ENCODE measurements at places on chromosomes 4 and X.

DNA sequence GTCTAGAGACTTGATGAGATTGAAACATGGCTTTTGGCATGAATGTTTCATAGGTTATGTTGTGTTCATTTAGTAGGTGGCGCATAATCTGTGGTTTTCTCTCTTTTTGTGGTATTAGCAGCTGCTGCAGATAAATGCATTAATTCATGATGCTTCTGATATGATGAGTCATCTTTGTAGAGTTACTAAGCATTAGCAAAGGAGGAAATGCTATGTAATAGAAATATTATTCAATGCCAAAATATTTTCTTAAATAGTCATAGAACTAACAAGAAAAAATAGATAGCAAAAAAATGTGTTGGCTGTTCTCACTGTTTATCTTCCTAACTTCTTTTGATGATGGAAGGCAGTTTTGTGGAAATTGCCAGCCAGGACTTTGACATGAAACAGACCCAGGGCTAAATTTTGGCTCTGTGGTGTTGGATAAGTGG, 3.6 kb downstream of the ZXDB start:
- DNase-seq, result no peak

DNA sequence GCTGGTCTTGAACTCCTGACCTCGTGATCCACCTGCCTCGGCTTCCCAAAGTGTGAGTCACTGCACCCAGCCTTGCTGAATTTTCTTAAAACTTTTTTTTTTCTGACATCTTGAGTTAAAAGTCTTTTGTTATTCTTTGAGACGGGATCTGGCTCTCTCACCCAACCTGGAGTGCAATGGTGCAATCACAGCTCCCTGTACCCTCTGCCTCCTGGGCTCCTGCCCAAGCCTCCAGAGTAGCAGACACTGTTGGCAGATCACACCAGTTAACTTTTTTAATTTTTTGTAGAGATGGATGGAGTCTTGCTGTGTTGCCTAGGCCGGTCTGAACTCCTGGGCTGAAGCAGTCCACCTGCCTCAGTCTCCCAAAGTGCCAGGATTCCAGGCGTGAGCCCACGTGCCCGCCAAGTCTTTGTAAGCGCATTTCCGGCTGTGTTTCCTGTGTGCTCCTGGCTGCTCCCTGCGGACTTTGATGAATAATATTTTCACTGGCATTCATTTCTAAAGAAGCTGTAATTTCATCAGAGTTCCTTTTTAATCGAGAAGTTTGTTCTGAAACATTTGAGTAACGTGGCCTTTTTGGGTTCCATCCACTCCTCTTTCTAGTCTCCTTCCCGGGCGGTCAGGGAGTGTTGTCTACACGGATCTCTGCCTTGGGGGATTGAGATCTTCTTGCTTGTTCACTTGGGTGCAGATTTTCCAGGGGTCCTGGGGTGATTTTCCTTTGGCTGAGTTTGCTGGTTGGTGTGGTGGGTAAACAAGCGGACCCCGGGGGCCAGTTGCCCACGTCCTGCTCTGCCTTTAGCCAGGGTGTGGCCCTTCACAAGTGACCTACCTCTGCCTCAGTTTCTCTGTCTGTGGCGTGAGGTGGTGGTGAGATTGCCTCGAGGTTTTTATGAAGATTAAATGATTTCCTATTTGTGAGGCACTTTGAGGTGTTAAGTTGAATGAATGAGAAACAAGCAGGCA, 44.4 kb downstream of the PCGF3 start:
- no peak for DNase-seq

- DNase-seq, result no peak
Measured at GRCh38 chr4:4427121-4427870, 40.4 kb downstream of the NSG1 start.

- DNase-seq, result no peak
Measured at GRCh38 chr4:40721730-40722171, 28.0 kb upstream of the NSUN7 start.

DNA sequence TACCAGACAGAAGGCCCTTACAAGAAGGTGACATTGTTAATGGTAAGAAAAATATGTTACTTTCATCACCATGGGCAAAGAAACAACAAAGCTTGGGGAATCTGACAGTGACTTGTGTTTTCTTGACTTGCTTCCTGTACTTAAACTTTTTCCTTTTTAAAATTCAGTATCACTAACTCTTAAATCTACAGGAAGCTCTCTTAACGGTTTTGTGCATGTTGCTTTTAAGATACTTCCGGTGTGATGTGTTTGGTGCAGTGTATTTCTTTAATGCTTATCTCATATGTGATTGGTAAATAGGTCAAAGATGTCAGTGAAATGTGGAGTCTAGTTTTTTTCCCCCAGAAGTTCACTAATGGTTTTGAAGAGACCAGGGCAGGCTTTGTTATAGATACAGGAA, 45.2 kb downstream of the ADH5 start:
- no peak for DNase-seq

DNA sequence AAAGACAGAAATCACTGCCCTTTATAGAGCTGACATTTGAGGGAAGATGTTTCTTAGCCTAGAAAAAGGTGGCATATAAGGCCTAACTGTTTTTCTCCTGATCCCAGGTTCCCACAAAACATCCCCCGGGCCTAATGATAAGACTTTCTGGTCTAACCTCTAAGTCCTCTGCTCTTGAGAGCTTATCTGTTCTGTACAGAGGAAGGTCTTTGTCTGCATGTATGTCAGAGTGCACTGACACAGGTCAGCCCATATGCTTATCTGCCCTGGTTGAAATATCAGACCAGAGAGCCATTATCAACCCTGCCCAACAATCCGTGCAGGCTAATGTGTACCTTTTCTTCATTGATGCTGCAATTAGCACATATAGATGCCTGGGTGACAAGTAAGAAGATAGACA, 76.2 kb downstream of the ARHGEF9 start:
- no peak for DNase-seq

DNA sequence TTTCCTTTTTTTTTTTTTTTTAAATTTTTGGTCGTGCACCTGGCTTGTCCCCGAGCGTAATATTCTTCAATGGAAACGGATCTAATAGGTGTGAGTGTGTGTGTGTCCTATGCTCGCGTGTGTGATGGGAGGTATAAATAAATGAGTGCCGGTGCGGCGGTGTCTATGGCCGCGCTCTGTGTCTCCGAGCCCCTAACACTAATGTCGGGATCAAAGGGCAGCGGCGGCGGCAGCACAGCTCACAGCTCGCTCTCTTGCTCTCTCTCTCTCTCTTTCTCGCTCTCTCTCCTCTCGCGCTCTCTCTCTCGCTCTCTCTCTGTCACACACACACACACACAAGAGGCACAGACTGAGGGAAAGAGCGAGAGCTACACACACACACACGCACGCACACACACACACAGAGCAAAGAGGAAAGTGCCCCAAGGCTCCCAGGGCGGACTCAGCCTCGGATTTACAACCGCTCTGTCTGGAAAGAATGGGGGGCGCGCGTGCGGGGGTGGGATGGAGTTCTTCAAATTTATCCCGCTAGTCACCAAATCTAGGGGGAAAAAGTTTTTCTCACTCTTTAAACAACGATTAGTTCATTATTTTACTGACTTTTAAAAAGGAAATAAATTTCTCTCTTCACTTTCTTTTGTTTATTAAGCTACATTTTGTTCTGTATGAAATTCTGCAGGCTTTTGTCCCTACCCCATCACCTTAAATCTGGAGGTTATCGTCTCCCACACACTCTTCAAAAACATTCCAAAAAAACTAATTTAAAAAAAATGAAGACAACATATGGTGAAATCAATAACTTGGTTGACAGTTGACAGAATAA, at the start of gene ZNF827:
TSS of gene ZNF827 (minus strand) at position 206 of the 823 bp plus-strand sequence. CDS start 416 bp downstream, outside the sequence.
- peak; percentile 47 for DNase-seq

GRCh38 chr4:183632689-183633088, 26.3 kb downstream of the RWDD4 start:
- no peak for DNase-seq

DNA sequence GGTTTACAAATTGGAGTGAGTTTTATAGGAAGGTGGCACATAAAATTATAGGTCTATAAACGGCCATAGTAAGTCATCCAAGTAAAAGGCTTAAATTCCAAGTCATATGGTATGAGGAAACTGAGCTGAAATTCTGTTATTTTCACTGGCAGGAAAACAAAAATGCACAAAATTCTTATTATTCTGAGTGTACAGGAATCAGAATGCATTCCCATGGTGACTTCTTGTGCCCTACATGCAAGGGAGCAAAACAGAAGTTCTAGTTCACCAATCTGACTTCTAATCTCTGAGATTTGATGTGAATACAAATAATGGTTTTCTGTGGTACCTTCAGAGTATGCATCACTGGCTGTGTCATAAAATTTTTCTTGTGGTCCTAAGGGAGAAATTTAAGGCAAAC, 102.9 kb downstream of the CLCN4 start:
- DNase-seq, result no peak

- no peak for DNase-seq
Measured at GRCh38 chr4:60189286-60189685, 1010.8 kb upstream of the ADGRL3 start.

DNA sequence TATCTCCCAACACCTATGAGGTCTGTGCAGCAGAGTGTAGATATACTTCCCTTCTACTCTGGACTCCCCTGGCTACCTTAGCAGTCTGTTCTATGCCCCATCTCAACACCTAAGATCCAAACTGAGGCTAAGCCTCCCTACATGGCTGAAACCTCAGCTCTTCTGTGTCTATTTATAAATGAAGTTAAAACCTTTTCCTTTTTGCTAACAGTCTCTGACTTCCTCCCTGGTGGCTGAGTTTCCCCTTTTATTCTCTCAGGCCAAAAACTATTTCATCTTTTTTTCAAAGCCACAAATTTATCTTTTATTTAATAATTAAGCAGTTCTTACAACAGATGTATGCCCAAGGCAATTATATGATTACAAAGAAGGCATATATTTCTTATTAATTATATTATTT, 111.8 kb upstream of the STIM2 start:
- no peak for DNase-seq

- no peak for DNase-seq
Measured at GRCh38 chrX:86103061-86103460, 45.2 kb upstream of the DACH2 start.

- DNase-seq, result no peak
Measured at GRCh38 chr4:38163216-38164006, 203.2 kb downstream of the PTTG2 start.

- DNase-seq, result no peak
Measured at GRCh38 chr4:127852661-127853060, 28.0 kb upstream of the PLK4 start.

DNA sequence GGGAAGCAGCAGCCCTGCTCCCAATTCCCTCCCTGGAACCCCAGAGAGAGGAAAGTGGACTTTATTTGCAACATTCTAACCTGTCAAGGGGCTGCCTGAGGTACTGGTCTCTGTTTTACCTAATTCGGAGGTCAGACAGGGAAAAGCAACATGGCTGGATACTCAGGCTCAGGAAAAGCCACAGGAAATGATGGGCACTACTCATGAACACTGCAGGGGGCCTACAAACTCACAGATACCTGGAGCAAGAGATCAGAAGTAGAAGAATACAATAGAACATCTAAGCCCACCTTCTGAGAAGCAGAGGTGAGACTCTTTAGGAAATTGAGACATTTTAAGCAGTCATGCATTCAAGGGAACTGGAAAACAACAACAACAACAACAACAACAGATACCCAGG, 15.4 kb upstream of the CSTF2 start:
- DNase-seq, result no peak

GRCh38 chrX:117508021-117508420, 608.6 kb downstream of the KLHL13 start:
- DNase-seq, result no peak

- no peak for DNase-seq
Measured at GRCh38 chr4:83247415-83248357, 36.9 kb downstream of the COQ2 start.

- no peak for DNase-seq
Measured at GRCh38 chrX:83469551-83469950, 38.5 kb upstream of the POU3F4 start.

GRCh38 chr4:78612398-78613178, 61.0 kb downstream of the ANXA3 start:
- no peak for DNase-seq

DNA sequence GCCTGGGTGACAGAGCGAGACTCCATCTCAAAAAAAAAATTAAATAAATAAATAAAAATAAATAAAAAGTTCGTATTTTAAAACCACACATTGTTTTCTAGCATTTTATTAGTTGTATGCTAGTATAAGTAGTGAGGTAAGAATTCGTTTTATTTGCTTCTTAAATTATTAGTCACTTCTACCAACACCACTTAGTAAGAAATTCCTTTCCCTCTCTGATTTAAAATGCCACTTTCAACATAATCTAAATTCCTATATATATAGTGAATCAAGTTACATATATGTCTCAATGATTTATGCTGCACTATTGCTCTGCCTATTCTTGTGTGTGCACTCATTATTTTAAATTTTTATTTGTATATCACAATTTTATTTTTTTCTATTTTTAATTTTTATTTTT, 72.1 kb downstream of the MAGEC1 start:
- no peak for DNase-seq

- no peak for DNase-seq
Measured at GRCh38 chr4:22072726-22073125, 124.2 kb upstream of the KCNIP4 start.

GRCh38 chrX:13215729-13216128, 104.1 kb downstream of the ATXN3L start:
- no peak for DNase-seq

- no peak for DNase-seq
Measured at GRCh38 chr4:88090898-88091297, 67.5 kb downstream of the ABCG2 start.

DNA sequence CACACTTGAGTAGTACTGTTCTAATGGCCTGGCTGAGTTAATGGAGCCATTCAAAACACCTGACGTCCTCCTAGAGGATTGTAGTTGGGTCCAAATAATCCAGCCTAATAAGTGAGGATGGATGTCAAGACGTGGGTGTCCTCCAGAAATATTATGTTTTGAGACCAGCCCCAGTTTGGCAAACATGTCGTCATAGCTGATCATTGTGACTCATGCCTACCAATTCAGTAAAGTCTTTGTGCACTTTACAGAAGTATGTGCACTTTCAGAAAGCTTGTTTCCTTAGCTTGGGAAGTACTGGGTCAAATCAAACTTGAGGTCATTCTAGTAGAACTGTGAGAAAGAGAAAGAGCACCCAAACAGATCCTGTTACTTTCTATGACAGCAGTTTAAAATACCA, 37.6 kb upstream of the GLRA2 start:
- DNase-seq, result no peak

- DNase-seq, result no peak
Measured at GRCh38 chr4:165079476-165079875, 25.8 kb downstream of the TRIM75 start.

DNA sequence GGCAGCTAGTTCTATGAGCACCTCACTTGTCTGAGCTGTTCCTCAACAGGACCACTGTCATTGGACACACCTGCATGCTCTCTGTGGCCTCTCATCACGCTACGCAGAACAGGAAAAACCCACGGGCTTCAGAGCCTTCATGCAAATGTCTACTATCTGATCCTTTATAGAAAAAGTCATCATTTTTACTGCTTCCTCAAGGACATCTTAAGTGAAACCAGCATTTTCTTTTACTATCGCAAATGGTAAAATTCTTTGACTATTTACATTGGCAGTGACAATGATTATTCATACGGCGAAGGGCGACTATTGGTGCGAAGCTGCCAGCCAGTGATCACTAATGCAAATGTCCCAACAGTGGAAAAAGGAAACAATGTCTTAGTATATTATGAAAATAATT, 147.0 kb downstream of the AFAP1 start:
- no peak for DNase-seq

- no peak for DNase-seq
Measured at GRCh38 chrX:11666952-11667685, 1.4 kb upstream of the ARHGAP6 start.

GRCh38 chr4:84177831-84178542, 321.1 kb downstream of the NKX6-1 start:
- DNase-seq, result no peak
